ENCODE measurements at places on chromosomes 11 and 22. TPM values are rescaled to one million over a fixed set of nuclear protein-coding genes. Genes with fewer than 3 reads are reported as not detected.

The CRYBA4 gene
- not detected for total RNA-seq

- no peak for DNase-seq
Measured at GRCh38 chr11:121515335-121515671, 62.5 kb upstream of the SORL1-AS1 start.

DNA sequence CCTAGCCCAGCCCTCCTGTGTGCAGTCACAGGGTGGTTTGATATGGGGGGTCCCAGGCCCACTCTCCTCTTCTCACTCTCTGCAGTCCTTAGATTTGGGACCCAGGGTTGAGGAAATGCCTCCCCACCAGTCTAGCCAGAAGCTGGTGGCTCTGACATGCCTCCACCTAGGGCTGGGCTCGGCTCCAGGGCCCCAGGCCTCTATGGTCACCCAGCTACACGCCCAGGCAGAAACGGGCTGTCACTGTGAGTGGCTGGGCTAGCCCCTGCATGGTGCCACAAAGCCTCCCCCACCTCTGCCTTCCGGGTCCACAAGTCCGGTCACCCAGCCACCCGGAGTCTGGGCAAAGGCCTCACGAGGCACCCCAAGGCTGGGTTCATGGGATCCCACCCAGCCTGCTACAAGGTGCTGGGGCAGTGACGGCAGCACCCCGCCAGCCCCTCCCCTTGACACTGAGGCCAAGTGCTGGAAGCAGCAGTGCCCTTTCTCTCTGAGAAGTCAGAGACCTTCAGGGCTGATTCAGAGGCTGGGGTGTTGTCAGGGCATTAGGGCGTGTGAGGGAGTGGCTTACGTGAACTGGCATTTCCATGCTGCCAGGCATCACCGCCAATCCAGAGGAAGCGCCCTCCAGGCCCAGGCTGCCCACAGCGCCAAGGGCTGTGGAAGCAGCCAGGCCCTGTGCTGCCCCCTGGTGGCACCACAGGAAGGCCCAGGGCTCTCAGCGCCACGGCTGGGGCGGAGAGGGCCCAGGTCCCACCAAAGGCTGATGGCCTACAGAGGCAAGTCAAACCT is 638 bp upstream of the PITPNM1 start:
- peak; percentile 95 for DNase-seq

DNA sequence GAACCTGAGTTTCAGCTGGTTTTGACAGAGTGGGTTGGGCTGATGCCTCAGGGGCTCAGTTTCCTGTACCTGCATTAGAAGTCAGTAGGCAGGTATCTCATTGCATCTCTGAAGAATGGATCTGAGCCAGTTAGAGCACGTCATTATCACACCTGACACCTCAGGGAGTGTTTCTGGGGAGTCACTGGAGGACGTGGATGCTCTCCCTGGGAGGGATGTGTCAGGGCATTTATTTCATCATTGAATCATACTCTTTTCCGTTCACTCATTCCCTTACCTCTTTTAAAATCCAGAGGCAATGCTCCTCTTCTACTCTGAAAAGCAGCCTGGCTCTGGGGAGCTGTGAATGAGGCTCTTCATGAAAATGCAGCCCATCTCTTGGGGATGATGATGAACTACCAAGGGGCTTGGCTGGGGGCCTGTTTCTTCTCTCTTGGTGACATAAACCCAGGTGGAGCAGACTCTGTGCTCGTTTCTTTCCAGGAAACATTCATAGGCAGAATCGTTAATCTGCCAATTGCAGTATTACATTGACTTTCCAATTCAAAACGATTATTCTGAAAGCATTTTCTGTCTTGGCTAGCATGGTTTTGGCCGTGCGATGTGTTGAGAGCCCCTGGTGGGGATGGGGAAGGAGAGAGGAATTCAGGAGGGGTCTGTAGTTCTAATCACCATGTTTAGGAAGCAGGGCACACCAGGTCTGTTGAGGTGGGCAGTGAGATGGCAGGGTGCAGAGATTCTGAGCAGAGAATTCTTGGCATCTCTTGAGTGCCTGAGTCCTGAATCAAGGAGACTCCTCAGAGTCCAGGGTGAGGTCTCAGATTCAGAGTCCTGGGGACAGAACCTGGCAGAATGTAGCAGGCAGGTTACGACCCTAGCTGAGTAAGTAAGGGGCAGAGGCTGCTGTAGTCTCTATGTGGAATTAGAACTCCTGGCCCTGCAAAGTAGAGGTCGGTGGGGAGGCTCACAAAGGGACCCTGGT is 12.6 kb downstream of the PARVA start:
- DNase-seq, result no peak

The PUS3 gene
- total RNA-seq, result 10.6 TPM

The HTR3A gene
- total RNA-seq, result not detected

The SDHAF2 gene
- total RNA-seq, result 61.3 TPM

GRCh38 chr11:62400760-62401159 is 18.1 kb upstream of the SCGB1A1 start:
- DNase-seq, result peak; percentile 45

The P2RY2 gene
- total RNA-seq, result 0.09 TPM

- DNase-seq, result no peak
Measured at GRCh38 chr11:27467181-27467913, 5.2 kb downstream of the LGR4 start.

- no peak for DNase-seq
Measured at GRCh38 chr11:17472467-17472866, 4.2 kb downstream of the ABCC8 start.

DNA sequence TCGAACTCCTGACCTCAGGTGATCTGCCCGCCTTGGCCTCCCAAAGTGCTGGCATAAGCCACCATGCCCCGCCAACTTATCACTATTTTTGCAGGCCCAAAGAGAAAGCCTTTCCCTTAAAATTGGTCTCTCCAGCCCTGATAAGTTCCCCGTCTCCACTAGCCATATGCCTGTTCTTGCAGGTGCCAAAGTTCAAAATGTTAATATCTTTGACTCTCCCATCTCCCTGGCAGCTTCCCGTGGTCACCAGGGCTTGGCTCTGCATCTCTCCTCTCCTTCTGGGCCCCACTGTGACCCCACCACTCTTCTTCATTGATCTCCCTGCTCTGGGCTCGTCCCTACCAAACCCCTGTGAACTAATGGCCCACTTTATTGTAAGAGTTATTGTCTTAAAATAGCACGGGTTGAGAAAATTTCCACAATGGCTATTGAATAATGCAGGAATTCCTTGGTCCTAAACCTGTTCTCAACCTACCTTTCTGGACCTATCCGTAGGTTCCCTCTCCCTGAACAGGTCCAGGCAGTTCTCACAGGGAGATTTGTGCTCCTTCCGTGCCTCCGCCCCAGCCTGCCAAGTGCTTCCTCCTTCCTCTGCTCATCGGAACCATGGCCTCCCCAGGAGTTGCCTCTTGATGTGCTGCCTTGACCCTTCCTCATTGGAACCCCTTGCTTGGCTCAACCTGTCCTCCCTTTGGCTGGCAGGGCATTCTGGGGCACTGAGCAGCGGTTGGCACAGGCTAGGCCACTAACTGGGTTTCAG is 147.5 kb downstream of the DSCAML1 start:
- no peak for DNase-seq

GRCh38 chr11:124380585-124380984 is 3.7 kb downstream of the OR8B2 start:
- no peak for DNase-seq

The GAB4 gene
- not detected for total RNA-seq

DNA sequence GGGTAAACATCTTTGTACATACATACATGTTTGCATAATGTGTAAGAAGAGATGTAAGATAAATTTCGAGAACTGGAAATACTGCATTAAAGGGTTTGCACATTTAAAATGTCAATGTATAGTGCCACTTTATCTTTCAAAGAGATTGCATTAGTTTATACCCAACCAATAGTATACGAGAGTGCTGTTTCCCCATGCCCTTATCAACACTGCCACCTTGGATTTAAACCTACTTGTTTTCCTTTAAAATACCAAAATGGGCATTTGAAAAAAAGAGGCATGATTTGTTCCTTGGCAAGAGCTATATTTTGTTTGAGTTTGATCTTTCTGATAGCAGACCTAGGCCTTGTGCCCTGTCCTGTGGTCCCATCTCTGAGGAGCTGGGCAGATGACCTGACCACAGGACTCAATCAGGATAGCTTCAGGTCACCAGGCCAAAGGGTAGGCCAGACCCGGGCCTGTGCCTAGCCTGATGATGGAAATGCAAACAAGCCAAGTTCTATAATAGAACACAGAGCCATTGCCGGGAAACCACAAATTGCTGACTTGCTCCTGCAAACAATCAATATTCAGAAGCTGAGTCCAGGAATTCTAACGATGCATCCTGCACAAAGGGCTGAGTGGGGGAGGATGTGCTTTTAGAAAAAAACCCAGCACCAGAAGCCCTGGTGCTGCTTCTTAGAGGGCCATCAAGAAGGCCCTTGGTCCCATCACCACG is 16.9 kb upstream of the ALG8 start:
- DNase-seq, result no peak

GRCh38 chr11:119509969-119510401 is 87.0 kb upstream of the THY1 start:
- no peak for DNase-seq

- no peak for DNase-seq
Measured at GRCh38 chr11:132140056-132140455, 769.6 kb downstream of the NTM start.

GRCh38 chr11:70072461-70072860 is 5.7 kb upstream of the ANO1 start:
- DNase-seq, result no peak

- DNase-seq, result no peak
Measured at GRCh38 chr22:48795664-48796063, 1032.0 kb downstream of the BRD1 start.
